ENCODE measurements at places on chromosomes 13 and 19. TPM values are rescaled to one million over a fixed set of nuclear protein-coding genes. Genes with fewer than 3 reads are reported as not detected.
A peak's percentile ranks its signal among the peaks of the same experiment; 100 is the strongest.

GRCh38 chr19:6718741-6719539 is 1.5 kb downstream of the C3 start:
- H3K4me3 ChIP-seq = peak overlapping the region; percentile 29
- no peaks in the 10 kb centered on the region for H3K27me3 ChIP-seq
- peaks cover 8% of the 10 kb centered on the region for H3K4me1 ChIP-seq
- no peak overlapping the region for H3K27ac ChIP-seq
- no peaks in the 10 kb centered on the region for H3K36me3 ChIP-seq
- DNase-seq = no peak

DNA sequence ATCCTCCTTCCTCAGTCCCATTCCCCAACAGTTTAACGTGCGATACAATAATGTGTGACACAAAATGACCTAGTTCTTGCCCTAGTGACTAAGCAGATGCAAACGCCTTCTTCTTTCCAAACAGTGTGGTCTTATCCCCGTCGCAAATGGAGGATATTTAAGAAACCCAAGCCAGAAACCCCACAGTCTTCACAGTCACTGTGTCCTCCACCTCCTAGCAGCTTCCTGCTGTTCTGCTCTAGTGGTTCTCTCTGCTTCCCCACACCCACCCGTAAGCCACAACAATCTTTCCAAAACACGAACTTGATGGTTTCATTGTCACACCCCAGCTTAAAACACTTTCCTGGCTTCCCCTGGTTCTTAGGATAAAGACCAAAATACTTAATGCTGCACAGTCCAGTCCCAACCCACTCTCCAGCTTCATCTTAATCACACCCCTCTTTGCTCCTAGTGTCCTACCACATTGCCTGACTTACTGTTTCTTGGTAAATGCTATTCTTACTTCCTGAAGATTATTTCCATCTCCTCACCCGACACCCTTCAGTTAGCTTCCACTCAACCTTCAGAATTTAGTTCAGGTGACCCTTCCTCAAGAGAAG is 32.3 kb downstream of the ITM2B start:
- H3K4me3 ChIP-seq = no peak overlapping the region
- peak; percentile 13 for DNase-seq
- H3K27ac ChIP-seq = no peak overlapping the region
- H3K36me3 ChIP-seq = peaks cover 67% of the 10 kb centered on the region
- no peaks in the 10 kb centered on the region for H3K27me3 ChIP-seq

DNA sequence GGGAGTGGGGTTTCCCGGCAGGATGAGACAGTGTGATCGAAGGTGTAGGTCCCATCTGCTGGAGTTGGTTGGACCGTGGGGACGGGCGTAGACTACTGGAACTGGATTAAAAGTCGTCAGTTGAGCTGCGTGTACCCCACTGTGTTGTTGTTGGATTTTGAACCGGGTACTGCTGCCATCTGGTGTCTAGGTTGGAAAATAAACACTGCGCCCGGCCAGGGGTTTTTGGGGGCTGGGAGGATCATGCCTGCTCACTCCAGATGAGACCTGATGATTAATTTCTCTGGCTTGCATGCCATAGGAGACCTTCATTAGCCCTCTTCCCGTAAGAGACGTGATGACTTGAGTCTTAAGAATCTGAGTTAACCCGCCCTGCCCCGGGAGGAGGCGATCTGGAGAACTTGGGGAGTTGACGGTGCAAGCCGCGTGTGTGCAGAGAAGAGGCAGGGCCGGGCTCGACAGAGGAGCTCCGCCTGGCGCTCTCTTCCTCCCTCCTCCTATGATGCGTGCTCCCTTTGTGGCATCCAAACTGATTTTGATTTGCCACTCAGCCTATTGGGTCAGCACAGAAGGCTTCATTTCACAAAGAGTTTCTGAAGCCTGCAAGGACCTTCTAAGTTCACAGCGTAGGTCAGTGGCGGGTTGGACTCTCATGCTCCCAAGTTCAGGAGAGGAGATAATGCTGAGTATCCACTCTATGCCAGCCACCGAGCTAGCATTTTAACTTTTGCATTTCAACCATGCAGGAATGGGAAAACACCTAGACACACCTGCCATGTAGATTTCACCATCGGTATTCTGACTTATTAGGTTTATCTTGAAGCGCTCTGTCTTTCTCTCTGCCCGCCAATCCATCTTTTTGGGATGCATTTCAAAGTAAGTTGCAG is 2.7 kb downstream of the UHRF1 start:
- H3K27me3 ChIP-seq = peaks cover 15% of the 10 kb centered on the region
- peaks cover 41% of the 10 kb centered on the region for H3K4me1 ChIP-seq
- no peak overlapping the region for H3K27ac ChIP-seq
- DNase-seq = peak; percentile 86

DPF1 gene
- not detected for total RNA-seq

LILRA1 gene
- total RNA-seq = not detected
